ENCODE measurements at places on chromosomes 11 and 22.

DNA sequence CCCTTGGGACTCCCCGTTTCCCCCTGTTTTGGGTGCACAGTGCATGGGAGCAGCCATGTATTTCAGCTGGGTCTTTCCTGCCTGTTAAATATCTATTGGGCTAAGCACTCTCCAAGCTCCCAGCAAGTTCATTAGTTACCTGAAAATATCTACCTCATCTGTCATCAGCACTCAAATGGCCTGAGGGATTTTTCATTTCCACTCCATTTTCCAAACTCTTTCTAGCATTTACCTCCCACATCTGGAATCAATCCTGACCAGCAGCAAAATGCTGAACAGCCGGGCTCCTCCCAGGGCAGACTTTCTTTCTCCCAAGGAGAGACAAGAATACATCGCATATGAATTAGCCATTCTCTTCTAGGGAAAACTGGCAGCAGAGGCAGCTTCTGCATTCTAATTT is 273.5 kb upstream of the MPPED2 start:
- DNase-seq = no peak

DNA sequence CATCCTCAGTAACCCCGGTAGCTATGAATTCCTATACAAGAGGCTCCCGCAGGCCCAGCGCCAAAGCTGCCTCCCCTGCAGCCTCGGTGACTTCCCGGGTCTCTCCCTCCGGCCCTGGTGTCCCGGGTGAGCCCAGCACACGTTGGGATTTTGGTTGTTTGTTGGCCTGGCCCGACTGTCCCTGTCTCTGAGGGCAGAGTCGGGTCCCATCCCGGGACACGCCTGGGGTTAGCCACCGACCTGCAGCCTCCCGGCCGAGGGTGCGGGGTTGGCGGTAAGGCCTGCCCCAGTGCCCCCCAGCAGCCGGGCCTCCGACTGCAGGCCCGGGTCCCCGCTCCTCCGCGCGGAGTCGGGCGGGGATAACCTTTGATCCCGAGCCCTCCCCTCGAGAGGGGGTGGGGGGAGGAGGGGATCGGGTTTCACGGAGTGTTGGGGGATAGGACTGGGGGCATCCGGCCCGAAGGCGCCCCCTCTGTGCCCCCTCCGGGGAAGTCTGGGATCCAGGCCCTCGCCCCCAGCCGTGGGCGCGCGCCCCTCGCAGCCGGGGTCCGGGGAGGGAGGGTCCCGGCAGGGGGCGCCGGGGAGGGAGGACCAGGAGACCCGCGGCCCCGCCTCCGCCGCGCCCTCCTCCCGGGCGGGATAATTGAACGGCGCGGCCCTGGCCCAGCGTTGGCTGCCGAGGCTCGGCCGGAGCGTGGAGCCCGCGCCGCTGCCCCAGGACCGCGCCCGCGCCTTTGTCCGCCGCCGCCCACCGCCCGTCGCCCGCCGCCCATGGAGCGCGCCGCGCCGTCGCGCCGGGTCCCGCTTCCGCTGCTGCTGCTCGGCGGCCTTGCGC is at the start of gene FBLN1:
Gene FBLN1 (plus strand): TSS at position 669 of the 835 bp plus-strand sequence. CDS start 103 bp downstream, at position 772.
- no peak for DNase-seq

- DNase-seq = no peak
Observed at GRCh38 chr11:44695169-44695833, 31.5 kb upstream of the TSPAN18 start.

GRCh38 chr22:37381489-37381888 is 45.8 kb downstream of the ELFN2 start:
- no peak for DNase-seq

- DNase-seq = no peak
Observed at GRCh38 chr11:22079133-22079872, 113.6 kb upstream of the ANO5 start.

- DNase-seq = no peak
Observed at GRCh38 chr11:66846671-66847091, 3.4 kb downstream of the RCE1 start.

DNA sequence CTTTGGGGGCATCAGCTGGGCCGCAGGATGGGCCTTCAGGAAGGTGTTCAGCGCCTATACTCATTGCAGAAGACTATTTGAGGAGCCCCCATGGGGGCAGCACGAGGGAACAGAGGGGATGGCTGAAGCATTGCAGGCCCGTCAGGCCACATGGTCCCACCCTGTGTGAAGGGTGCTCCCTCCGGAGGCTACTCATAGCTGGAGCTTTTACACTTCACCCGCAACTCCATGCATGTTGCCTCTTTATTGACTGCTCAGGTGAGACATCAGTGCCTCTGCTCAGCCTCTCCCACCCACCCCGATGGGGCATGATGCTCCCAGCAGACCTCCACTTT is 1500.9 kb downstream of the TBC1D22A start:
- no peak for DNase-seq

DNA sequence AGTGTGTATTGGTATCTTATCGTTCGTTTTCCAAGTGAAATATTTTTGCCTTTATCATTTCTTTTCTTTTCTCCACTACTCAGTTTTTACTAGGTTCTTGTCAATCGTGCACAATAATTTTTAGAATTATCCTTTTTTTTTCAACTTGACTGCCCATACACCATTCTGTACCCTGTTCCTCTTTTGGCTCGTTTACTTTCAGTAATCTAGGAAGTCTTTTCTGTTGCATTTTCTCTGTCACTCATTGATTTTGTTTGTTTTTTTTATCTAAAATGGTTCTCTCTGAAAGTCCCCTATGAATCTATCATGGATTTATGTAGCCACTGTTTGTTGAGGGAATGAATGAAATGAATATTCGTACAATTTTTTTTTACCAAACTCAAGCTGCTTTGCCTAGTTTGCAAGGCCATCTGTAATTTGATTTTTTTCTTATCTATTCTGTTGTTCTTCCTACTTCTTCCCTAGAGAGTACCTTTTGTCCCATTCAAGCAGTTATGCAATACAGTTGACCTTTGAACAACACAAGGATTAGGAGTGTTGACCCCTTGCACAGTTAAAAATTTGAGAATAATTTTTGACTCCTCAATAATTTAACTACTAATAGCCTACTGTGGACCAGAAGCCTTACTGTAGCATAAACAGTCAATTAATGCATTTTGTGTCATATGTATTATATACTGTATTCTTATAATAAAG is 166.3 kb downstream of the TMEM135 start:
- no peak for DNase-seq

GRCh38 chr11:12211331-12212065 is 101.1 kb downstream of the MICAL2 start:
- no peak for DNase-seq

- DNase-seq = no peak
Observed at GRCh38 chr11:104260456-104260855, 96.5 kb upstream of the PDGFD start.

DNA sequence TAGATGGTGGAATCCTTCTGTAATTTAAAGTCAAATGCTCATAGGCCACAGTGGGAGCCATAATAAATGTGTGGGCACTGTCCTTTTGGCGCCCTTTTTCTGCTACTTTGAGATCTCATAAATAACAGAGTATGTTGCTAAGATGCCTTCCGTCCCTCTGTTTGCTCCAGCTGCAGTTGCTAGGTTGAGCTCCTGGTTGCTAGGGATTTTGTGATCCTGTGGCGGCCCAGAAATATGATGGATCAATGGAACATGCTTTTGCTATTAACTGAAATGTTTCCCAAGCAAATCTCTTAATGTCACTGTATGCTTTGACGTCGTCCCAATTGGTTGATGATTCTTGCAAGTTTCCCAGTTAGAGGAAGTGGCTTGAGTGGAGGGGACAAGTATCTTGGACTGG is 53.5 kb downstream of the MYO18B start:
- DNase-seq = no peak

DNA sequence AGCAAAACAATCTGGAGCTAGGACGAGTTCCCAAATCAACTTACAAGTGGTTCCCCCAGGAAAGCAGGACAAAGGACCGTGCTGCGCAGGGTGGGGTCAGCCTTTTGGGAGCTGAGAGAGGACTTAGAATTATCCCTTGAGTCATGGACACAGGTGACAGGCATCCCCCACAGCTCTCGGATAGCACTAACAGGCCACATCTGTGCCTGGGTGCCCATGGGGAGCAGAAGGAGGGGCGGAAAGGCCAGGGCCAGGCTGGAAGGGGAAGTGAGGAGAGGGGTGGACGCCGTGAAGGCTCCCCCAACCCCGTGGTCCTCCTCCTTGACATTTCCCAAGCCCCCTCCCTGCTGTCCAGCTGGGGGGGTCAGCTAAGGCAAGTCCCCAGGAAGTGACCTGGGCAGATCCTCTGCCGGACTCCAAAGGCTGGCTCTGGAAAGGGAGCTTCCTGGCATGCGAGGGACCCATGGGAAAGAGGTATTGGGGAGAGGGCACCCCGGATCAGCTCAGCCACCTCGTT is 31.6 kb upstream of the A4GALT start:
- DNase-seq = no peak

GRCh38 chr11:60777106-60777505 is 8.0 kb upstream of the MS4A10 start:
- no peak for DNase-seq

GRCh38 chr11:85718991-85719807 is 33.2 kb upstream of the CCDC89 start:
- no peak for DNase-seq

DNA sequence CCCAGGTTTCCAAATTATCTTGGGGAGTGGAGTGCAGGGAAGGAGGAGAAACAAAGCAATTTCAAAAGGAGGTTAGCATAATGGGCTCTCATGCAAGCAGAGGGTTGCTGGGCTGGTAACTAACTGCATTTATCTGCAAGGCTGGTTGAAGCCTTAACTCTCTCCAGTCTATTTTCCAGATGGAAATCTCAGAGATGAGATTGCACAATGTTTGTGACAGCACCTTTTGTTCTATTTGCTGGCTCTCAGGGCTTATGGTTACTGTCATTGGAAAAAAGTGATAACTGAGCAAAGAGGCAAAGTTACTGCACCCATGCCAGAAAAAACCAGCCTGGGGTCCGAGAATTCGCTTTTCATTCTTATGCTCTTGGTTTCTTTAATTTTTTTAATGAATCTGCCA is 33.2 kb downstream of the ABCC8 start:
- no peak for DNase-seq

DNA sequence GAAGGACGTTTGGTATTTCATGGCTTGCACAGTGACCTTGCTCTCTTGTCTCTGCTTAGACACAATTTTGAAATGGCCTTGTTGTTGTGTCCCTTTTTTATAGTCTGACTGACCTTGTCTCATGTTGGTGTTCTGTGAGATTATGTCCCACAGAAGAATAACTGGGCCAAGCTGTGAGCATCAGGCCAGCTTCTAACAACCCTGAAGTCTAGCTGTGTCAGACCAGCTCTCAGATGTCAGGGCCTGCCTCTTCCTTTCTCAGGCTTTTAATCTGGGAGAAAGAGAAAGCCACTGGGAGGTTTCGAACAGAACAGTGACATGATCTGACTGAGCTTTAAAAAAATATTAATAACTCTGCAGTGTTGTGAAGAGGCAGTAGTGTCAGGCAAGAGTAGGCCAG is 2.0 kb upstream of the UEVLD start:
- DNase-seq = no peak

- peak; percentile 23 for DNase-seq
Observed at GRCh38 chr22:17912945-17913721, 111.2 kb downstream of the MICAL3 start.

Data from NCI-H187 (cell line).